AG10803 (cell line): ENCODE measurements at places on chromosomes 6 and 20.

DNA sequence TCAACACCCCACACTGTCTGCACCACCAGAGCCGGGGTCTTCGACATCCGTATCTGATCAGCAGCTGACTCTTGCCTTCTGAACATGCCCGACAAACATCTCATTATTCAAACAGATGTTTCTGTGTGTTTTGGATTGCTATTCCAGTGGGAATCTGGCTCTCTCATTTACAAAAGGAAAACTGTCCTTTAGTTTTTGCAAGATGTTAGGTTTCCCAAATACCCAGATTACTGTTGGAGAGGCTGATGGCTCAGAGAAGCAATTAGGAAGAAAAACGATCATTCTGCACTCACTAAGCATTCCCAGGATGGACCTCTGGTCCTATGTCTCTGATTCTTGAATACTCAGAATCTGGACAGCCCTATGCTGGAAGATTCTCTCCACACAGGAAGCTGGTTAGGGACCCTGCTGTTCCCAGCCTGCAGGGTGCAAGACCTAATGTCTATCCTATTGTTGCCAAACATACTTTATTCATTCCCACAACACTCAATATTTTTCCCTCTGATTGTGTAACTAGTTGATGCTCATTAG lies 532.9 kb downstream of the CDH26 start:
- DNase-seq, result no peak

- peak; percentile 53 for DNase-seq
These were observed 129.2 kb downstream of the TBX18 start for GRCh38 chr6:84635081-84635761.

GRCh38 chr6:56255349-56255748 lies 8.0 kb upstream of the COL21A1 start:
- DNase-seq, result peak; percentile 37

- DNase-seq, result no peak
These were observed 31.1 kb upstream of the SLC35A1 start for GRCh38 chr6:87441711-87442110.

- DNase-seq, result peak; percentile 16
These were observed 1.4 kb downstream of the BTN1A1 start for GRCh38 chr6:26501482-26501986.

GRCh38 chr6:53987522-53987888 lies 123.7 kb upstream of the MLIP start:
- no peak for DNase-seq

DNA sequence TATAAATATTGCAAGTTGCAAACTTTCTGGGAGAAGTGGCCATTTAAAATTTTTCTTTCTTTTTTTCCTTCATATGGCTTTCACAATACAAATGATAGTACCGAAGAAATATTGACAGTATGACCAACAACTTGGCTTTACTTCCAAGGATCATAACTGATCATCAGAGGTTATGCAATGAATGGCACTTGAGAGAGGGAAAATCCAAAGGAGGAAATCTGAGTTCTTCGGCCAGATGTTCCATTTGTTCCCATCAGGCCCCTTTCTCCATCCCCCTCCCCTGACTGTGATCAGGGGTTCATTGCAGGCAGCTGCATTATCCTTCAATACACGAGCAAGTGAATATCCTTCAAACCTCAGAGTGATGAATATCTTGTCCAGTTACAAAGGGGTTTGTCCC lies 130.0 kb upstream of the UST start:
- DNase-seq, result peak; percentile 56

DNA sequence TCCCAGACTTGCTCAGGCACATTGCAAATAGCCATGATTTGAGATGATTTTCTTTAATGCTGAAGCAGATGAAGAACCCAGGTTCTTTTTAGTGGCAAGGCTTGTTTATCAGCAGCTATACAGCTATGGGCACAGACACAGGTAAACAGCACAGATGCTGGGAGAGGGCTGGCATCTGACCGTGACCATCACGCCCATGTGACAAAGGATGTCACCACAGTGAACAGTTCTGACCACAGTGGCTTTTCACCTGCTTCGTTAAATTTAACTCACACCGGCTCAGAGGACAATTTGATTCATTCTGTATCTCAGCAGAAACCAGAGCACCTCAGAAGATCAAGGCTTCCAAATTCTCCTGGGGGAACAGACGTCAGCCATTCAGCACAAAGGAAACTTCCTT lies 142.6 kb downstream of the CDH26 start:
- no peak for DNase-seq

GRCh38 chr20:47875297-47876025 lies 90.2 kb upstream of the SULF2 start:
- peak; percentile 64 for DNase-seq

GRCh38 chr6:128848212-128848935 lies 34.6 kb upstream of the LAMA2 start:
- no peak for DNase-seq

DNA sequence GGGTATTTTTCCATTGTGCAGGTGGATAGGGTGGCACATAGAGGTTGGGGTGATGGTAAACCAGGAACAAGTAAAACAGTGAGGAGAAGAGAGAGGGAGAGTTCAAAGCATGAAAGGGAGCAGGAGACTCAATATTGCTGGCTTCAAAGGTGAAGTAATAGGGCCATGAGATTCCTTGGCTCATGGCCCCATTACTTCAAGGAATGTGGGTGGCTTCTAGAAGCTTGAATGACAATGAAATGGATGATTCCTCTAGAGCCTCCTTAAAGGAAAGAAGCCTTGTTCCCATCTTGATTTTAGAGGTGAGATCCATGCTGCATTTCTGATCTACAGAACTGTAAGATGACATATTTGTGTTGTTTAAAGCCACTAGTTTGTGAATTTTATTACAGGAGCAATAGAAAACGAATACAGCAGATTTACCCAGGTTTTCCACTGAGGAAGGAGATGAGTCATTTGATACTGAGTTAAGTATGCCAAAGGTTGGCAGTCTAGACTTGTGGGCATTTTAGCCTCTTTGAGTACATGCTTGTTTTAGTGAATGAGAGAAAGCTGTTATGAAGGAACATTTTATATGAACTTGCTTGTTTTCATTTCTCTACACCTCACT lies 110.4 kb downstream of the PLCB4 start:
- peak; percentile 46 for DNase-seq

DNA sequence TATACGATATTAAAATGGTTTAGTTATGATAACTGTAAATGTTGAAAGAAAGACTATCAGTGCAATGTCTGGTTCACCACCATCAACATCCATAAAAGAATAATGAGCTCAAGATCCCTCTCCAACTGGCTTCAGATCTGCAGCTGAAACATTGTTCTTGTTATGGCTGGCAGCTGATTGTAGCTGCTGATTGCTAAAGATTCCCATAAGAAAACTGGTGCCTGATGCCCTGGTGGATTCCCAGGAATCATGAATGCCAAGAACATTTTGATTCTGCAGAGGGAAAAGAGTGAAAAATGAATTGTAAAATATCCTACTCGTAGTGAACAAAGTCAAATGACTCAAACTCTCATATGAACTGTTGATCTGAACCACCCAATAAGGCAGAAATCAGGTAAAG lies 1160.2 kb downstream of the EPHA7 start:
- no peak for DNase-seq

DNA sequence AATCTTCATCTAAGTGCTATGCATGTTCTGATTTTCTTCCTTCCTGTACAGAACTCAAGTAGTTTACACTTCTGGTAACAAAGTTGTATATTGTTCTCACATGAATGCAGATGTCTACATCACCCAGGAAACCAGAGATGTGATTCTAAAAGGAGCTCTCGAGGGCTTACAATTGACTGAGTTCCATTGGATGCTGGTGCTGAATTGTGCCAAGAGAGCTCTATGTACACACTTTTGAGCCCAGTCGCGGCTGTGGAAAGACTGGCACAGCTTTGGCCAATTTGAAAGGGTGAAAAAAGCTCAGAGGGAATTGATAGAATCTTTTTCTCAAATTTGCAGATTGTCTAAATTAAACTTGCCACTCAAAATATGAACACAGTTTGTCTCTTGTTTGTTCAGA lies 340.7 kb downstream of the LMBRD1 start:
- DNase-seq, result no peak

GRCh38 chr6:161568885-161569456 lies 295.1 kb upstream of the AGPAT4 start:
- no peak for DNase-seq

- peak; percentile 89 for DNase-seq
These were observed 104.9 kb downstream of the RPS12 start for GRCh38 chr6:132919045-132919860.

DNA sequence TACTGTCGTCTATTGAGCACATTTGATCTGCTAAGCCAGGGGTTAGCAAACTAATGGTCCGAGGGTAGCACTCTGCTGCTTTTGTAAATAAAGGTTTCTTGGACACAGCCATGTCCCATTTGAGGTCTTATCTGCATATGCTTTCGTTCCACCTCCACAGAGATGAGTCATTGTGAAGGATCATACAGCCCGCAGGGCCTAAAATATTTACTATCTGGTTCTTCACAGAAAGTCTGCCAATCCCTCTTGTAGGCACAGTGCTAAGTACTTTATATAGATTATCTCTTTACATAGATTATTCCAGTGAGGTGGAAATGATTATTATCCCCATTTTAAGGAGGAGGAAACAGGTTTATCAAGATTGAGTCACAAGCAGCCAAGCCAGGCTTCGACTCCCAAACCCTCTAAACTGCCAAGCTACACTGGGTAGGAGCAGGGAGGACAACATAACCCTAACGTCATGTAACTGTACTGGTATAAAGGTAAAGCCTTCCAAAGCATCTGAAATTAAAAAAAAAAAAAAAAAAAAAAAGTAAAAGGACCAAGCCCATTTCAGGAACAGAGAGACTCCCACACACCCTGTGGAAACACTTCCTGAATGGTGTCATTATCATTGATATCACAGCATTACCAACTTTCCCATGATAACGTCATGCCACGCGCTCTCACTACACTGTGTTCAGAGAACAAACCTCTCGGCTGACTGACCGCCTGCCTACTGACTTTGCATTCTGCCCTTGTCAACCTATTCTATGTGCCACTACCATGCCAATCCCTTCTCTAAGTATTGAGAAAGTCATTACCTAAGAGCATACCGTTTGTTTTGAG lies 101.0 kb downstream of the KIF16B start:
- no peak for DNase-seq

- DNase-seq, result peak; percentile 20
These were observed 111.0 kb upstream of the TFAP2D start for GRCh38 chr6:50602292-50602691.

- DNase-seq, result no peak
These were observed 80.0 kb downstream of the TCP11 start for GRCh38 chr6:35061102-35061615.
